ENCODE measurements at places on chromosomes 12 and 14. TPM values are rescaled to one million over a fixed set of nuclear protein-coding genes. Genes with fewer than 3 reads are reported as not detected.

DNA sequence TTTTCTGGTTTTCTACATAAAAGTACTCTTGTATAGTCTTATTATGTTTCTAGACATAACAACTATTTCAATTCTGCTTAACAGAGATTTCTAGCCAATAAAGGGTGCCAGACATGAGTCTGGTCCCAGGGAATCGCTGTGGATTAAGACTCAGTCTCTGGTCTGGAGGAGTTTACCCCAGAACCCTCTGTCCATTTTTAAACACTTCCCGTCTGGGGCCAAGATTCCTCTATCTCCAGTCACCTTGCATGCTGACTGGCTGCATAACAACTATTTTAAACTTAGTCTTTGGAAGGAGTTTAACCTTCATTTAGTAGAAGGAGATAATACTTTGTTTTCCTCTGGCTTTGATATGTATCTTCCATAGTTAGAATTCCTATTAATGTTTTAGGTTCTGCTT lies 163.1 kb upstream of the IFNG-AS1 start:
- peaks cover 2% of the 10 kb centered on the region for H3K36me3 ChIP-seq
- H3K4me1 ChIP-seq = peaks cover 14% of the 10 kb centered on the region
- no peak overlapping the region for H3K27ac ChIP-seq

GRCh38 chr12:95633049-95633731 lies 81.9 kb upstream of the USP44 start:
- H3K36me3 ChIP-seq = no peaks in the 10 kb centered on the region
- peaks cover 1% of the 10 kb centered on the region for H3K27me3 ChIP-seq
- H3K4me1 ChIP-seq = no peaks in the 10 kb centered on the region
- no peak for DNase-seq
- H3K27ac ChIP-seq = no peak overlapping the region

- DNase-seq = no peak
- no peaks in the 10 kb centered on the region for H3K36me3 ChIP-seq
- peaks cover 3% of the 10 kb centered on the region for H3K27me3 ChIP-seq
Measured at GRCh38 chr12:105658389-105658788, 327.9 kb downstream of the C12orf75 start.

Gene SOAT2
- not detected for total RNA-seq

GRCh38 chr14:61329478-61330051 lies 8.2 kb downstream of the PRKCH start:
- no peaks in the 10 kb centered on the region for H3K27me3 ChIP-seq
- no peak for DNase-seq
- H3K4me1 ChIP-seq = peaks cover 88% of the 10 kb centered on the region
- H3K36me3 ChIP-seq = peaks cover 34% of the 10 kb centered on the region
- H3K4me3 ChIP-seq = peak overlapping the region; percentile 72

Gene SMOC1
- not detected for total RNA-seq

DNA sequence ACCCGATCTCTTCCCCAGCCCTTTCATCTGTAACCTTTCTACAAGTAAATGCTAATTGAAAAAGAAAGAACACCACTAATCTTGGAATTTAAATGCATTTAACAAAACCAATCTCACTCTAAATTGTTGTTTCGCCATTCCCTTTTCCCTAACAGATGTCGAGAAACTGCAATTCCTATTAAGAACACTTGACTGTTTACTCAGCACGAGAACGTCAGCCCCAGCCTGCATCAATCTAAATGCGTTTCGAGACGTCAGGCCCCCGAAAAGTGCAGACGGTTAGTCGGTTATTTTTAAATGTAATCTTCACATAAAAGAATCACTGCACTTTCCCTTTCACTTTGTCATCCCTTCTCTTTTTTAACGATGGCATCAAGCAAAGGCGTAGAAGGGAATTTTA lies 837.6 kb downstream of the VRK1 start:
- peaks cover 53% of the 10 kb centered on the region for H3K4me1 ChIP-seq
- peak overlapping the region; percentile 49 for H3K27ac ChIP-seq
- peaks cover 2% of the 10 kb centered on the region for H3K36me3 ChIP-seq
- DNase-seq = no peak
- peak overlapping the region; percentile 86 for H3K4me3 ChIP-seq
- H3K27me3 ChIP-seq = peaks cover 4% of the 10 kb centered on the region

Gene KRT78
- total RNA-seq = not detected

- peaks cover 8% of the 10 kb centered on the region for H3K4me1 ChIP-seq
- peaks cover 8% of the 10 kb centered on the region for H3K27me3 ChIP-seq
- no peak for DNase-seq
- H3K4me3 ChIP-seq = no peak overlapping the region
Measured at GRCh38 chr12:51667269-51667668, 76.2 kb downstream of the SCN8A start.

- H3K27me3 ChIP-seq = no peaks in the 10 kb centered on the region
- no peaks in the 10 kb centered on the region for H3K4me1 ChIP-seq
- H3K36me3 ChIP-seq = no peaks in the 10 kb centered on the region
- no peak overlapping the region for H3K27ac ChIP-seq
Measured at GRCh38 chr14:48350971-48351370, 675.6 kb upstream of the MDGA2 start.

- no peaks in the 10 kb centered on the region for H3K4me1 ChIP-seq
- H3K4me3 ChIP-seq = no peak overlapping the region
- H3K27me3 ChIP-seq = no peaks in the 10 kb centered on the region
- DNase-seq = no peak
- no peak overlapping the region for H3K27ac ChIP-seq
Measured at GRCh38 chr12:105214148-105214547, 21.8 kb downstream of the APPL2 start.

DNA sequence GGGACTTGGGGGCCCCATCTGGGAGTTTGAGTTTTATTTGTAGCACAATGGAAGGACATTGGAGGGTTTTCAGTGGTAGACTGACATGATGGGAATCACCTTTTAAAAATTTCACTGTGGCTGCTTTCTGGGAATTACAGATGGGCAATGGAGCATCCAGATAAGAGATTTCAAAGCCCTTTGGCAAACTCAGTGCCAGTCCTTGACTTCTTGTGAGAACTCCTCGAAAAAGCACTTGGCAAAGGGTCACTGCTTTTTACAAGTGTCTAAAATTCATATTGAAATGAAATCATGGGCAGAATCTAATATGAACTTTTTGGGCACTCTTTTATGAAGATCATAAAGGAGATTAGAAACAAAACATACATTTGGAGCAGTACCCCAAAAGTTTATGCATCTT lies 34.3 kb upstream of the IGF1 start:
- H3K4me3 ChIP-seq = no peak overlapping the region
- H3K4me1 ChIP-seq = no peaks in the 10 kb centered on the region
- no peaks in the 10 kb centered on the region for H3K36me3 ChIP-seq
- no peak overlapping the region for H3K27ac ChIP-seq
- H3K27me3 ChIP-seq = no peaks in the 10 kb centered on the region
- DNase-seq = no peak

DNA sequence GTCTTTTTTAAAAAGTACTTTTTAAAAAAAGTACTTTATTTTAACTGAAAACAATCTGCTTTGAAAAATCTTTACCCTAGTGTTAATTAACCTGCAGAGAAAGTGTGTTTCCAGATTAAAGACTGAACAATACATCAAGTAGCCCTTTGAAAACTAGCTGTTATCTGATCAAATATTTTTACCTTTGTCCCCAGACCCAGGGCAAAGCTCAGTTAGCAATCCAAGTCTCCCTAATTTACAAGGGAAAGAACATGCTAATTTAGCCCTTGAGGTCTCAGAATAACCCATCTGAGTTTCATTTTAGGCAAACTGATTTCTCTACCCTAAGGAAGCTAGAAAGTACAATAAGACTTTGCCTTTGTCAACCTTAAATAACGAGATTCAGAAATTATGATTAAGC lies 91.2 kb downstream of the PPM1H start:
- H3K27ac ChIP-seq = no peak overlapping the region
- H3K4me1 ChIP-seq = no peaks in the 10 kb centered on the region
- no peak for DNase-seq
- H3K27me3 ChIP-seq = peaks cover 14% of the 10 kb centered on the region

DNA sequence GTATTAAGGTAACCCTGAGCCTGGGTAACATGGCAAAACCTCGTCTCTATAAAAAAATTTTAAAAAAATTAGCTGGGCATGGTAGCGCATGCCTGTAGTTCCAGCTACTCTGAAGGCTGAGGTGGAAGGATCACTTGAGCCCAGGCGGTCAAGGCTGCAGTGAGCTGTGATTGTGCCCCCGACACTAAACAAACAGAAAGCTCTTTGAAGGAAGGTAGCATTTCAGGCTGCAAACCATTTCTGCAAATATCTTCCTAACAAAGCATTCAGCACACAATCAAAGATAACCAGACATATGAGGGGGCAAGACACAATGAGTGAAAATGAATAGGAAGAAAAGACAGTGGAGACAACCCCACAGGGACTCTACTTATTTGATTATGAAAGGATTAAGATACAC lies 118.7 kb downstream of the PRIMA1 start:
- H3K4me3 ChIP-seq = no peak overlapping the region
- no peaks in the 10 kb centered on the region for H3K4me1 ChIP-seq
- no peaks in the 10 kb centered on the region for H3K36me3 ChIP-seq
- no peak for DNase-seq
- peaks cover 12% of the 10 kb centered on the region for H3K27me3 ChIP-seq

Gene ZDHHC22
- not detected for total RNA-seq

DNA sequence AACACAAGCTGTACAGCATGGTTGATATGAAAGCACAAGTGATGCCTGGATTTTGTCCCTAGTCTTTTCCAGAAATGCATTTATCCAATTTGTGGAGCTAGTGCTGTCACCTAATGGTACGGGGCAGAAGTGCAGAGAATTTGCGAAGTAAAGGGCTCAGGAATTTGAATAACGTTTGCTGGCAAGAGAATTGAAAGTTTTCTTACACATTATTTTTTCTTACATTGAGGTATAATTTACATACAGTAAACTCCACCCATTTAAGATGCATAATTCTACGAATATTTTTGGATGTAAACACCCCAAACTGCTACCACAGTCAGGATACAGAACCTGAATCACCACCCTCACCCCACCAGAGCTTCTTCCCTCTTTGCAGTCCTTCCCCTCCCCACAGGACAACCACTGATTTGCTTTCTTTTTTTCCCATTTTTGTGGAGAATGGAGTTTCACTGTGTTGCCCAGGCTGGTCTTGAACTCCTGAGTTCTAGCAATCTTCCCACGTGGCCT lies 3.5 kb downstream of the AICDA start:
- peaks cover 23% of the 10 kb centered on the region for H3K27me3 ChIP-seq
- H3K4me1 ChIP-seq = peaks cover 10% of the 10 kb centered on the region
- H3K4me3 ChIP-seq = peak overlapping the region; percentile 25
- no peak for DNase-seq
- no peaks in the 10 kb centered on the region for H3K36me3 ChIP-seq
- no peak overlapping the region for H3K27ac ChIP-seq

DNA sequence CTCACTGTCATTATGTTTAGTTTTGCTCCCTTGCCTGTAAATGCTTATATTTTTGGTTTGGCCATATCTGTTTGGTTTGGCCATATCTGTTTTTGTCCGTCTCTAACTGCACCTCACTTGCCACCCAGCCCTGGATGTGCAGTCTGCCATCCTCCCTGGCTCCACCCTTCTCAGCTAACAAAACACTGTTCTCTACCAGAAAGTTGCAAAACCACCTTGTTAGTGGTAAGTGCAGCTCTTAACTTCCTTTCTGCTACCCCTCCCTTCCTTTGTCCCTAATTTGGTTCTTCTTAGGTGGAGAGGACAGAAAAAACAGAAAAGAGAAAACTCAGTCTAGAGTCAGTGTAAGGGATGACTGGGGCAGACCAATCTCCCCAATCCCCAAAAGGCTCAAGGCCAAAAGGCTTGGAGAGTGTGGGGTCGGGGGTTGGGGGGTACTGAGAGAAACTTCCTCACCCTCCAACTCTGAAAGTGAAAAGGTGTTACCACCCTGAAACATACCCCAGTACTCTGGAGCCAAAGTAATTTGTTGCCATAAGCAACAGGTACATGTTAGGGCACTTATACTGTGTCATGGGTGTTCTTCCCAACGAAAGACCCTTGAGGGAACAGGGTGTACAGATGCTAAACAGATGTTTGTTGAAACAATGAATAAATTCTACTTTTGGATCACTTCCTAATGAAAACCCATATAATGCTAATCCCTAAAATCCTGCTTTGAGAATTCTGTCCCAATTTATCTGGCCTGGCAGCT lies 5.0 kb downstream of the BIN2 start:
- peak overlapping the region; percentile 81 for H3K27ac ChIP-seq
- H3K27me3 ChIP-seq = no peaks in the 10 kb centered on the region
- peaks cover 70% of the 10 kb centered on the region for H3K4me1 ChIP-seq

- peak overlapping the region; percentile 7 for H3K27ac ChIP-seq
- no peaks in the 10 kb centered on the region for H3K27me3 ChIP-seq
- DNase-seq = no peak
- peaks cover 33% of the 10 kb centered on the region for H3K36me3 ChIP-seq
Measured at GRCh38 chr12:49669796-49670195, 37.4 kb downstream of the FMNL3 start.

- H3K4me3 ChIP-seq = no peak overlapping the region
- H3K36me3 ChIP-seq = peaks cover 3% of the 10 kb centered on the region
- no peak for DNase-seq
- H3K4me1 ChIP-seq = no peaks in the 10 kb centered on the region
- H3K27ac ChIP-seq = no peak overlapping the region
Measured at GRCh38 chr12:125142601-125143000, 77.4 kb downstream of the AACS start.

DNA sequence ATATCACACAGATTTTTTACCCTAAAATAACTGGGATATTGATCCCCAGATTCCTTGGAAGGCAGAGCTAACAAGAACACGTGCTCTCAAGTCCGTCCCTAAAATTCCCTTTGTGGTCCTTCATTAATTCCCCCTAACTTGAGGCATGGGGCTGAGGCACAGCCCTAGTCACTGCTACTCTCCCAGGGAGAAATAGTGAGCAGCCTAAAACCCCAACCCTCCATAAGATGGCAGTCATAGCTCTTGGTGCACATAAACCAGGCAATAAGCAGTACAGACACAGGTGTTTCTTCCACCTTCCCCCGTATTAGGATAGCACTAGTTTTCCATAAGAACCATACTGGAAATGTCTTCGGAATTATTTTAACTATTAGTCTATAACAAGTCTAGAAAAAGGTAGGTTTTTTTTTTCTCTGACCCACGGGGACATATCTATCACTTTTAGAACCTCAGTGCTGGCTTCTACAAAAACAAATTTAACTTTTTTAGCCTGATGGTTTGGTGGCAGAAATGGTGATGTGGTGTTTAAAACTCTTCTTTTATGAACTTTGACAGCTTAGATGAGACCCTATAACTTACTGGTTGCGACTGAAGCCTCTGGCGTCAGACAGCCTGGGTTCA lies 3.1 kb upstream of the ARHGEF40 start:
- no peak overlapping the region for H3K4me3 ChIP-seq
- H3K36me3 ChIP-seq = no peaks in the 10 kb centered on the region
- H3K27me3 ChIP-seq = peaks cover 71% of the 10 kb centered on the region
- H3K4me1 ChIP-seq = peaks cover 25% of the 10 kb centered on the region
- H3K27ac ChIP-seq = no peak overlapping the region
- DNase-seq = no peak

Gene MGAT4C
- not detected for total RNA-seq

Gene CD4
- 311 TPM for total RNA-seq

Gene SLCO1B1
- not detected for total RNA-seq

Measured in activated T-helper 1 cell treated with anti-CD3 and anti-CD28 coated beads, Interleukin-12 subunit alpha, Interleukin-12 subunit beta, Interleukin-2, Interleukin-4 antibody, amounts not matched to agents 30 ng/mL and 10 ng/mL and 1 ng/mL, durations not matched to agents 14 hours and 24 hours and 36 hours (primary cell).